ENCODE measurements at places on chromosomes 2 and 18.

- no peak for DNase-seq
Measured at GRCh38 chr18:34031810-34032209, 192.9 kb downstream of the NOL4 start.

DNA sequence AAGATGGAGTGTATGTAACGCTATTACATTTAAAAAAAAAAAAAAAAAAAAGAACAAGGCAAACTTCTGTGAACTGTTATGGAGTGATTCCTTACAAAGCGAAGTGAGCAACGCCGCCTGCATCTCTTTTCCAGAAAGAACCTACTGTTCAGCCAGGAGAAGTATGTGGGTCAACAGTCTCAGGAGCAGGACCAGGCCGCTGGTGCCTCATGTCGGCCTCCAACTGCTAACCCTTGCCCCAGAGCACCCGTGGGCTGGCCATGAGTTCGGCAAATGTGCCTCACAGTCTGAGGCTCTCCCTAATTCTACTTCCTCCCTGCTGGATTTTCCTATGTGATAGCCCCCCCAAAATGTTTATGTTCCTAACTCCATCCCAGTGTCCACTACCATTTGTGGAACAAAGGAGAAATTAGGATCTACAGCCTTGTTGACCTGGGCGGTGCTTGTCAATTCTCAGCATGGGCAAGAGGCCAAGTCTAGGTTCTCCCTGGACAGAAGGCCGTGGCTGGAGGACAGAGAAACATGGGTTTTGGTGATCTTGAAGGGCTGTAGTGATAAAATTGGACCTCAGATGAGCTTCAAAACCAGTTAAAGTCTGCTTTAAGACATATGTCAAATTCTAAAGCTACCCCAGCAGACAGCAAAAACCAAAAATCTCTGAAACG is 15.9 kb downstream of the FAM168B start:
- no peak for DNase-seq

GRCh38 chr18:43271593-43272432 is 5.5 kb downstream of the SYT4 start:
- no peak for DNase-seq

GRCh38 chr2:40405465-40405864 is 46.4 kb downstream of the SLC8A1 start:
- no peak for DNase-seq

GRCh38 chr18:79940814-79941472 is 10.5 kb downstream of the SLC66A2 start:
- DNase-seq = no peak

DNA sequence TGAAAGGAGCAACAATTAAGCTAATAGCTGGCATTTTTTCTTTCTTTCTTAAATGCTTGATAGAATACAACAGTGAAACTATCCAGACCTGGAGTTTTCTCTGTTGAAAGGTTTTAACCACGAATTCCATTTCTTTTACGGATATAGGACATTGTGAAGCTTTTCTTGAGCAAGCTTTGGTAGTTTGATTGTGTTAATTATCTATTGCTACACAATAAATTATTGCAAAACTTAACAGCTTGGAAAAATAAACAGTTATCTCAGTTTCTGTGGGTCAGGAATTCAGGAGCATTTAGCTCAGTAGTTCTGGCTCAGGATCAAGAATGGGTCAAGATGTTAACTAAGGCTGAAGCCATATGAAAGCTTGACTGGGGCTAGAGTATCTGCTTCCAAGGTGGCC is 11.7 kb downstream of the PHOSPHO2 start:
- no peak for DNase-seq

GRCh38 chr2:147865560-147865959 is 20.7 kb downstream of the ACVR2A start:
- DNase-seq = no peak

GRCh38 chr2:15145919-15146318 is 415.2 kb downstream of the NBAS start:
- DNase-seq = no peak

DNA sequence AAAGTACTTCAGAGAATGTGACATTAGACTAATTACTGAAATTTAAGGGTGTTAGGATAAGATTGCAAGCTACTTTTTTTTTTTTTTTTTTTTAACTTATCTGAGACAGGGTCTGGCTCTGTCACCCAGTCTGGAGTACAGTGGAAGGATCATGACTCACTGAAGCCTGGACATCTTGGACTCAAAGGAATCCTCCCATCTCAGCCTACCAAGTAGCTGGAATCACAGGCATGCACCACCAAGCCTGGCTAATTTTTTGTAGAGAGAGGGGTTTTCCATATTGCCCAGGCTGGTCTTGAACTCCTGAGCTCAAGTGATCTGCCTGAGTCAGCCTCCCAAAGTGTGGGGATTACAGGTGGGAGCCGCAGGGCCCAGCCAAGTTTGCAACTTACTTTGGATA is 1246.0 kb upstream of the ZEB2 start:
- DNase-seq = no peak

GRCh38 chr2:109438773-109439389 is 174.9 kb downstream of the SEPTIN10 start:
- no peak for DNase-seq

DNA sequence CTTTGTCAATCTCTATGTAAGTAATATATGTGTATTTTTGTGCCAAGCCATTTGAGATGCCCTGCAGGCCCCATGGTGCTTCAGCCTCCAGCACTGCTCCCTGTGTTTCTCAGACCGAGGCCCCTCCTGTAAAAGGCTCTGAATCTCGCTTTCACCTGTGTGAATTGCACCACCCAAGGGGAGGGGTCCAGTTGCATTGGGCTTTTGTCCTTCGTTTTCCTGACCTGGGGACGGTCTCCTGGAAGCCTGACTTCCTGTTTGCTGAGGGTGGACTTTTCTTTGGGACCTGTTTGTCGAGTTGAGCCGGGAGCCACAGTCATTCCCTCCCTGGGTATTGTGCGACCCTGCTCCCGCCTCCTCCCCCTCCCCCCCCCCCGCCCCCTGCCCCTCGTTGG is 48.9 kb downstream of the AGAP1 start:
- DNase-seq = no peak

DNA sequence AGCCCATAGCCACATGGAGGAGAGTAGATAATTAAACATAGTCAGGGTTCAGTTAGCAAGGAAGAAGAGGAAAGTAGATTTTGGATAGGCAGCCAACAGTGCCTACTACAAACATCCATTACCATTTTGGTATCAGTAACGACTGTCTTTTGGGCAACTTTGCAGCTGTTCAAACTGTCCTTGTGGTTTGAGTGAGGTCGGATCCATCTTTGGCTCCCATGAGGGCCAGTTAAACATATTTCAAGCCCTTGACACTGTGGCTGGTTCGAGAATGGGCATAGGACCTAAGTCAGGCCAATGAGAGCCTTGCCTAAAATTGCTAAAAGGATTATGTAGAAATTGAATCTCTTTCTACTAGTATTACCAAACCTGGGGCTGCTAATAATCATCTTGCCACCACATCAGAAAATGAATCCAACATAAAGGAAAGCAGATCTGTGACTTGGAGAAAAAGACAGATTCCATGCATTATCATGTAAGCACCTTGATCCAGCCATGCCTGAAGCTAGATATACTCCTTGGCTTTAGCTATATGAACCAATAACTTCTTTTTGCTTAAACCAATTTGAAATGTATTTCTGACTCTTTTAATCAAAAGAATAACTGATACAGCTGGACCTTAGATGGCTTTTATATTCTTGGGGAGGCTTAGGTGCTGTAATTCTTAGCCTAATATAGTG is 75.0 kb upstream of the STAM2 start:
- no peak for DNase-seq

GRCh38 chr2:165435611-165436010 is 33.9 kb upstream of the CSRNP3 start:
- no peak for DNase-seq

DNA sequence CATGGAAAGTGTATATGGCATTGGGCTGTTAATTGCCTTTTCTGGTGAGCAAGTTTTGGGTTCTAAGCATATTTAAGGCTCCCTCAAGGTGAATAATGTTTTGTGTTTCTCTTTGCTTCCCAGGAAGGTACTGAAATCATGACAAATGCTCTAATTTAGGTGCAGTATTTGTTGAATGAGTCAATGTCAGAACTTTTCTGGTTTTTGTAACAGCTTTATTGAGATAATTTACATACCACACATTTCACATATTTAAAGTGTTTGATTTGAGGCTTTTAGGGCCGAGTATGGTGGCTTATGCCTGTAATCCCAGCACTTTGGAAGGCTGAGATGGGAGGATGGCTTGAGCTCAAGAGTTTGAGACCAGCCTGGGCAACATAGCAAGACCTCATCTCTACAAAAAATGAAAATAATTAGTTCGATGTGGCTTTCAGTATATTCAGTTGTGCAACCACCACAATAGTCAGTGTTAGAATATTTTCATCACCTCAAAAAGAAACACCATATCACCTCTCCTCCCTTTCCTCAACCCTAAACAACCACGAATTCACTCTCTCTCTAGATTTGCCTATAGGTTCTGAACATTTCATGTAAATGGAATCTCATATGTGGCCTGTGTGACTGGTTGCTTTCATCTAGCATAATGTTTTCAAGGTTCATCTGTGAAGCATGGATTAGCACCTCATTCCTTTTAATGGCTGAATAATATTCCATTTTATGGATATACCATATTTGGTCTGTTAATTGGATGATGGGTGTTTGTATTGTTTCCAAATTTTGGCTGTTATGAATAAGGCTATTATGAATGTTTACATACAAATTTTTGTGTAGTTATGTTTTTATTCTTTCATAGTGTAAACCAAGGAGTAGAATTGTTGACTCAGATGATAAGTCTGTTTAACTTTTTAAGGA is 54.9 kb downstream of the MGAT5 start:
- DNase-seq = no peak

DNA sequence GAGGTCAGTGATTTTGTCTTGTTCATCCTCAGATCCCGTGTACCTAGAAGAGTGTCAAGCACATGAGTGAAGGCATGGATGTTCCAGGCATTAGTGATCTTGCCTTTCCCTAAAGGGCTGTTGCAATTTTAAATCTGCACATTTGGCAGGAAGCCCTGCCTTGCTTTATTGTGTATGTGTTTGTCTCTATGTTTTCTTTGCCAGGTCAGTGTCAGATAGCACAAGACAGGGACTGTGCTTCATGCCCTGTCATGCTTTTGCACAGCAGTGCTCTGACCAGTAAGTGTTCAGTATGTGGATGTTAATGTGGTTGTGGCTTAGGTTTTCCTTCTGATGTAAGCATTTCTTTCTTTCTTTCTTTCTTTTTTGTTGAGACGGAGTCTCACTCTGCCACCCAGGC is 131.5 kb downstream of the RGPD3 start:
- DNase-seq = no peak

- no peak for DNase-seq
Measured at GRCh38 chr2:50102383-50102782, 929.5 kb downstream of the NRXN1 start.

DNA sequence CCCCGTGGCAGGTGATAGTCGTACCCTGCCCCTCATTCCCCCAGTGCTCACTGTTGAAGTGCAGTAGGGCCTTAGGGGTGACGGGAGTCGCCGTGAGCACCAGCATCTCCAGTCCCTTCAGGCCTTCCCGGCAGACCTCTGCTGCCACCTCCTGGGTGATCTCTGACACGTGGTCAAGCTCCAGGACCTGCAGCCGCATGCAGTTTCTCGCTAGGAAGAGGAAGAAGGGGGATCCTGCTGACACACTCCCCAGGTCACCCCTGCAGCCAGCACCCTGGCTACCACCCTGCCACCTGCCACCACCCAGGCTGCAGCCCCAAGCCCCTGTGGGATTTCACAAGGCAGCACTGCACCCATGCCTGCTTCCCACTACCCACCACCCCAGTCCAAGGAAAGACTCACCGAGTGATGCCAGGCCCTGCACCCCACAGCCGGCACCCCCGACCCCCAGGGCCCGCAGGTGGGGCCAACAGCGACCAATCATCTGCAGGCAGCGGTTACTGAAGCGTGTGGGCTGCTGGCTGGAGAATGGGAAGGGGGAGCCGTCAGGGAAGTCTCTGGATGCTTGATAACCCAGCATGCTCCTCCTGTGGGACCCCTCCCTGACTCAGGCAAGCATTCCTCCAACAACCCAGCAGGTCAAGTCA is 23.8 kb downstream of the FBXO41 start:
- no peak for DNase-seq

- no peak for DNase-seq
Measured at GRCh38 chr18:14924226-14924625, 176.3 kb downstream of the ANKRD30B start.

DNA sequence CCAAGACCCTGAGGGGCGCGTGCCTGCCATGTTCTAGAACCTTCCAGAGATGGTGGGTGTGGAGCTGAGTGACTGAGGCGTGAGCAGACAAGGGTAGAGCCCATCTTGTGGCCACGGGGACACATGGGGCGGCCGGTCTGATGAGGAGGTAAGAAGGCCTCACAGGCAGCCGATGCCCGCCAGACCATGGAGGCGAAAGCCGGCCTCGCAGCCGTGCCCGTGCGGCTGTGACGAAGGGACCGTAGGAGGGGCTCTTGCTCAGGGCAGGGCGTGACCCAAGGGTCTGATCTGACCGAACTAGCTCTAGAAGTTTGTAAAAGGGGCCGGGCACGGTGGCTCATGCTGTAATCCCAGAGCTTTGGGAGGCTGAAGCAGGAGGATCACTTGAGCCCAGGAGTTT is 19.6 kb downstream of the D2HGDH start:
- DNase-seq = no peak

DNA sequence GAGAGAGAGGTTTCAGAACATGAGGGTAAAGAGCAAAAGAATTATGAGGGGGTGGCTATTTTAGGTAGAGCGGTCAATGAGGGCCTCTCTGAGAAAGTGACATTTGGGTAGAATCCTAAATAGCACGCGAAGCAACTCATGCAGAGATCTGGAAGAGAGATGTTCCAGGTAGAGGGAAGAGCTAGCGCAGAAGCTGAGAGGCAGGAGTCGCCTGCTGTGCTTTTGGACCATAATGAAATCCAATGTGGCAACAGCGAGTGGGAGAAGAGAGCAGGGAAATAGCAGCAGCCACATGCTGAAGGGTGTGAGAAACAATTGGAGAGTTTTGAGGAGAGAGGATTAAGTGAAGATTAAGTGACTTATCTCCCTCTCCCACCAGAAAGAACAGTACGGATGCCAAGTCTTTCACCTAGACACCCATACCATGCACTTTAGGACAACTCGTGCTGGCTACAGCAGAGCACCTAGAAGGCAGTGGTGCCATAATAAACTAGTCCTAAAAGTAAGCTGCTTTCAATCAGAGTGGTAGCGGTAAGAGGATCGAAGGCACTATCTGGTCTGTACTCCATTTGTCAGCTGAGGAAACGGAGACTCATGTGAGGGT is 129.7 kb downstream of the LRP2 start:
- no peak for DNase-seq

GRCh38 chr2:153488072-153488471 is 9.5 kb upstream of the RPRM start:
- DNase-seq = no peak
